Common myeloid progenitor, CD34-positive (primary cell): ENCODE measurements at places on chromosomes 1 and 21.

- DNase-seq = no peak
Measured at GRCh38 chr1:2425892-2426291, 13.5 kb upstream of the PEX10 start.

DNA sequence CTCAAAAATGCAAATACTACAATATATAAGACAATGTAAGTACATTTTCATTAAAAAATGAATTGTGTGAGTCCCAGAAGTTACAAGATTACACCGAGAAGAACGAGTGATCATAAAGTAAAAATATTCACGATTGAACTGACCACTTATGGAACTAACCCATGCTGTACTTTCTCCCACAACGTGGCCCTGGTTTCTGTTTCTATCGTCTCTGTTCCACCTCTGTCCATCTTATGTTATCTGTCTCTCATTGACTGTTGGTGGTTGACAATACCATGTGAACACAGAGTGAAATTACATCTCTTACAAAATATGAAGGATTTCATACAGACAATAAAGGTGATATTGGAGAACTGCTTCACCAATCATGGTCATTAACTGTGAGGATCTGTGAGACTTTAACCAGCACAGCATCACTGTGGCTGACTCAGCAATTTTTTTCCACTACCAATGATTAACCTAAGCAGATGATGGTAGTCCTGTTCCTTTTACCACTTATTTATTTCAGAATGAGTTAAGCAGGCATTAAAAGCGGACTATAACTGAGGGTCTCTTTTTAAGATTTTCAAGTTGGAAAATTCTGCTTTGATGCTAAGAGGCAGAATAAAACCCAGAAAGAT is 165.1 kb downstream of the TGFB2 start:
- peak; percentile 14 for DNase-seq

- no peak for DNase-seq
Measured at GRCh38 chr1:202505356-202505755, 156.9 kb downstream of the PPP1R12B start.

- no peak for DNase-seq
Measured at GRCh38 chr21:45410151-45410864, 5.3 kb downstream of the COL18A1 start.

DNA sequence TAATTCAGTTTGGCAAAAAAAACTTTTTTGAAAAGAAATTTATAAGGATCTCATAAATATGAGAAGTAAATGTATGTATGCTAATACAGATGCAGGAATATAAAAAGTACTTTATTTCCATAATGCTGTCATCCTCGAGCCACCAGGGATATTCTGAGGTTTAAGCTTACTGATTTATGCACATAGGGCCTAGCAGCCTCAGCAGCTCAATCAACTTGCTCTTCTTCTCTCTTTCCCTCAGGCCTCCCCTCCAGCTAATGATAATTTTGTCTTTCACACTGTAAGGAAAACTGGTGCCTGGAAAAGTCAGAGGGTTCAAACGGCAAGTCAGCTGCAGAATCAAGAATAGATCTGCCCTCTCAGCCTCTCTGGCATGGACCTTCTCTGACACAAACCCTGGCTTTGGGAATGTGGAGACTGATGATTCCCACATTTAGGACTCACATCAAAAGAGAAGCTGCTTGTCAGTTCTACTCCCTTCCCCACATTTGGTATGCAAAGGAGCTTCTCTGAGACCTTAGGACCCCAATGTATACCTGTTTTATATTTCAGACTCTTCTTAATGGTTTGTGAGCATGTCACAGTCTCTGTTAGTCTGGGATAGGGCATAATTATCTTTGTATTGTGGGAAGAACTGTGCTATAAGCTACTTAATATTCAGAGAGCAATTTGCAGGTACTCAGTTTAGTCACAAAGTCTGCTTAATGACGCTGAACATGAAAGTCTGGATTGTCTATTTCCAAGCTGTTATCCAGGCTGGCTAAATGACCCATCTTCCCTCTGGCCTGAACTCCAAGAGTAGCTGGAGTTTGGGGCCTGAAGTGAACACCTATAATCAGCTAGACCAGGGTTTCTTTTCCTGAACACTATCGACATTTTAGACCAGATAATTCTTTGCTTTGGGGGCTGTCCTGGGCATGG is 52.1 kb upstream of the DIPK1A start:
- no peak for DNase-seq

GRCh38 chr1:36729289-36729688 is 246.6 kb upstream of the CSF3R start:
- DNase-seq = no peak

DNA sequence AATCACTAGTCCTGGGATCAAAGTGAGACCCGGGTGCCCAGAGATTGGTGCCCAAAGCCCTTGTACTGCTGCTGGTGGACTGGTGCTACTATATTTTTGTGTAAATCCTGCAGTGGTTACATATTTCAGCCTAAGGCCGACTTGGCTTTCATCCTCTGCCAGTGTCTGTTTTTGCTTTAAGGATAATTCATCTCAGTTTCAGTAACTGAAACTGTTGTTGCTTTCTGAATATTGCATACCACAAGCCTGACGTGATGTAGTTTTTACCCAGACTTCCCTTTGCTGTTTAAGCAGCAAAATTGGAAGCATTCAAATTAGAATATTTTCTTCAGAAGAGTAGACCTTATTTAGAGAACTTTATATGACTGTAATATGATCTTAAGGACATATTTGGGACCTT is 341.8 kb downstream of the RYR2 start:
- DNase-seq = no peak

GRCh38 chr1:12447307-12447706 is 170.7 kb downstream of the DHRS3 start:
- no peak for DNase-seq

GRCh38 chr1:33085332-33085731 is 4.4 kb downstream of the AZIN2 start:
- DNase-seq = no peak

DNA sequence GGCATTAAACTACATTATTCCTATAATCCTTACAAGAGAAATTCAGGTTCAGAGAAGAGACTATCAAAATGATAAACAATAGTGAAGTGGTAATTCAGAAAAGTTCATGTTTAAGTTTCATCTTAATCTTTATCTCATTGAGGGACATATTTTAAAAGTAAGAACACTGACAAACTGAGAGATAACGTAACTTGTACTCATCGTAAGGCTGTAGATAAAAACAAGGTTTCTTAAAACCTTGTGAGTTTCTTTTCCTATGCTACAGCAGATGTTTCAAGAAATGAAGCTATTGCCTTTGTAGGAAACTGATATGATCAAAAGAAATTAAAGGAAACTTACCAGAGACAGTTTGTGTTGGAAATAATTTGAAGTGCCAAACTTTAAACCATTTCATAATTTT is 65.0 kb downstream of the RERE start:
- DNase-seq = no peak

DNA sequence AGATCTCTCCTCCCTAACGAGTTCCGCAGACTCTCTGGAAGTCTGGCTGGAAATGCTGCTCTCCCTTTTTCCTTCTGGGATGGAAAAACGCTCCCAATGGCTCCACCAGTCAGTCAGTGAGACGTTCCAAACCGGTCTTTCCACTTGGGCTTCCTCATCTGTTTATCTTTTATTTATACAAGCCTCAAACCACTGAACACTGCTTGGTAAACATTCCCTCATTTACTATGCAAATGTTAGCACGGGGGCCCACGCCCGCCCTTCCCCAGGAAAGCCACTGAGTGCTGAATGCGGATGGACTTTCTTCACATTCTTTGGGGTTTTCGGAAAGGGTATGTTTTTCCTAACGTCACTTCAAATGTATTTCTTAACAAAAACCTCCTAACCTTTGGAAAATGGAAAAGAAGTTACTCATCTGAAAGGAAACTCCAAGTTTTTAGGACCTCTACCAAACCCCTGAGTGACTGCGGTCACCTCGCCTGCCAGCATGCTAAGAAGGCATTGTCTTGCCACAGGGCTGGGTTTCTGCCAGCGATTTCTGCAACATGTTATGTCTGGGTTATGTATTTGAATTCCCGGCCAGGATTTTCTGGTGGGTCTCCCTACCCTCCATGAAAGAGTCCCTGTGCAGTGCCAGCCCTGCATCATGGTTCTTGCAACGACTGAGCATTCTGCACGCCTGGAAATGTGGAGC is 14.0 kb upstream of the UMODL1 start:
- DNase-seq = no peak

DNA sequence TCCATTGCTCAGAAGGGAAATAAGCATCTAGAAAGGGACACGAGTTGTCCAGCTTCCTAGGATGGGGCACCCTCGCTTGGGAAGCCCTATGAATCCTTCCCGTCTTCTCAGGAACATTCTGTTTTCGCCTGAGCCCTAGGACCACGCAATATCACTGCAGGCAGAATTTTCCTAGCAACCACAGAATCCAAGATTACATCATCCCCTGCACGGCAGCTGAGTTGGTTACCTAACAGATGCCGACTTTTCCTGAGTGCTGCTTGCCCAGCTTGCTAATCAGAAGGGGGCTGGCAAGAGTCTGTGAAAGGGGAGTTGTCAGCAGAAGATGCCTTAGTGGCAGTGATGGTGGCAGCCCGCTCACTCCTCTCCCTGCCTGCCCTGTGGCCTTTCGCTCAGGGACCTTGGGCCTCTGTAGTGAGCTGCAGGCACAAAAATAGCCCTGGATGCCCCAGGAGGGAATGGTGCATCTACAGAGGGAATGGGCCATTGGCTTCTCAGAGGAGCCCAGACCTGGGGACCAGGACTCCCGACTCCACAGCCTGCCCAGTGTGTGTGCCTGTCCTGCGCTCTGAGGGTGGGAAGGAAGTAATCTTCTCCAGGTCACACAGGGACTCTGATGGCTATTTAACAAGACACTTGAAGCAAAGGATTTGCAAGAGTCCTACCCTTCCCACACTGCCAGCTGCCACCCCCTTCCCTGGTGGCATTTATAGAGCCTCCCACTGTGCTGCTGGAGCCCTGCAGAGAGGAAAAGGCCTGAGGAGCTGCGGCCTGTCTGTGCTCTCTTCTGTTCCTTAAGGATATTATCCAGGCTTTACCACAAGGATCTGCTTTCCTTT is 28.9 kb upstream of the CLSTN1 start:
- peak; percentile 20 for DNase-seq

- DNase-seq = no peak
Measured at GRCh38 chr1:17963513-17963912, 144.1 kb upstream of the IGSF21 start.

DNA sequence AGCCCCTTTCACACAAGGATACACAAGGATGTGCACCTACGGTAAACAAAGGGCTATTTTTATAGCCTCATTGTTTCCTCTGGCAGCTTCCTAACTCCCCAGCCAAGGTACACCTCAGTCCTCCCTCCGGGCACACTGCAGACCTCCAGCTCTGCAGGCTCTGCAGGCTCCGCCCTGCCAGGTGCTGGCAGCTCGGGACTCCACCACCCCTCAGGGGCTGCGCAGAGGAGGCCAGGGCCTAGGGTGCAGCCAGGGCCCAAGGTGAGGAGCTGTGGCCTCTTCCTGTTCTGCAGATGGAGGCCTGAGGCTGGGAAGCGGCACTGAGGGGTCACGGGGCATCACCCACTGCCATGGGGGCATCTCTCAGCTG is 19.8 kb upstream of the CLSTN1 start:
- DNase-seq = no peak

DNA sequence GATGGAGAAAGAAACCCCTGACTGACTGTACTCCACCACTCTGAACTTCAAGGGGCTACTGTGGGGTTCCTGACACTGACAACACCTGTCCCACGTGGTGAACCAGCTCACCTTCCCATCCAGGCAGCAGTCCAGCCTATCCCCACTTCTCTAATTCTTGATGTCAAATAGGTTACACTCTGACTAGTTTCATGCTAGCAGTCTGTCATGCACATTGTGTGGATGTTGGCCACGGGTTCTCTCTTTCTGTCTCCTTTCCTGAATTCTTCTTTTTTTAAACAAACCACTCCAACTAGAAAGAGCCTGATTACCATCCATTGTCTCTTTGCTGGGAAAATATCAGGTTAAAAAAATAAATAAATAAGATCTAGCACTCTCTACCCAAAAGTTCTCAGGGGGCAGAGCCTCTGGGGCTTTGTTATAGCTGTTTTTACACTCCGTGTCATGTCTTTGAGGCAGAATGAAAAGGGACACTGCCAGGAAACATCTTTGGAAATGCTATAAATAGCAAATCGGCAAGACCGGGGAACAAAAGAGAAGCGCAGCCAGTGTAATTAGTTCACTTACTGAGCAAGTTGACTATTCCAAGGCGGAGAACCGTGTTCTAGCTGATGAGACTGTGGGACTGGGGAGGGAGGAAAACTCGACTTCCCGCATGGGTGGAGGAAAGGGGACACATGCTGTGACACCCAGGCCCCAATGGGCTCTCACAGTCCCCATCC is 356.1 kb downstream of the OMA1 start:
- no peak for DNase-seq

DNA sequence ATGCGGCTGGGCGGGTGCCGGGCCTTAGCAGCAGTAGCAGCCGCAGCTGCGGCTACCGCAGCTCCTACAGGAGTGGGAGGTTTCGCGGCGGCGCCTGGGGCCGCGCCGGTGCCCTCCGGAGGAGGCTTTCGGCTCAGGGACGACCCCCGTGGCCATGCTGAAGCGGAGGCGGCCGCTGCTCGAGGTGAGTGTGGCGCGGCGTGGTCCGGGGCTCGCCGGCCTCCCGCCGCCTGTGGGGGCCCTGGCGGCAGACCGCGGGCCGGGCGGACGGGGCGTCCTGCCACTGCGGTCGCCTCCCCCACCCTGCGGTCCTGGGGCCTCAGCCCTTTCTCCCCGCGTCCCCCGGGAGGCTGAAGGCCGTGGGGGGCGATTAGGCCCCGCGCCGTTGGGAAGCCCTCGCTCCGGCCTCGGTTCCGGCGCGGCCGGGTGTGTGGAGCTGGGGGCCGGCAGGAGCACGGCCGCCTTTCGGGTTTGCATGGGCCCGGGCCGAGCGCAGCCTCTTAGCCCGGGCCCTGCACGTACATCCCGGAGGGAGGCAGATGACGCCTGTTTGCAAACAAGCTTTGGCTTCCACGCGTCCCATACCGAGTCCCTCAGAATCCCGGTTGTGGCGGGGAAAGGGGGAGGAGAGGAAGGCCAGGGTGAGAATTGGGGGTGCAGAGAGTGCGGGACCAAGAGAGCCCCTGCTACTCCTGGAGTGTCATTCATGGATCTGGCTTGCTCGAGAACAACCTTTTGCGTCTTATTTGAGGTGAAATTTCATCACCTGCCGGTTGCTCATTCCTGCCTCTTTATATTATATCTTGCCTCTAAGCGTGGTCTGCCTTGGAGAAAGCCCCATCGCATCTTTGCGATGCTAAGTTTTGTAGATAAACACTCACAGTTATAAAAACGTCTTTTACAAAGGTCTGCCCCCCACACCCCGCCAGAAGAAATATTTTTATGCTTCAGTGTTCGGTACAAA is 613 bp downstream of the ZFYVE9 start:
- DNase-seq = peak; percentile 36
